CD4-positive, alpha-beta T cell treated with Interleukin-1 beta for 1 hour (primary cell): ENCODE measurements at places on chromosomes 11 and 22.

DNA sequence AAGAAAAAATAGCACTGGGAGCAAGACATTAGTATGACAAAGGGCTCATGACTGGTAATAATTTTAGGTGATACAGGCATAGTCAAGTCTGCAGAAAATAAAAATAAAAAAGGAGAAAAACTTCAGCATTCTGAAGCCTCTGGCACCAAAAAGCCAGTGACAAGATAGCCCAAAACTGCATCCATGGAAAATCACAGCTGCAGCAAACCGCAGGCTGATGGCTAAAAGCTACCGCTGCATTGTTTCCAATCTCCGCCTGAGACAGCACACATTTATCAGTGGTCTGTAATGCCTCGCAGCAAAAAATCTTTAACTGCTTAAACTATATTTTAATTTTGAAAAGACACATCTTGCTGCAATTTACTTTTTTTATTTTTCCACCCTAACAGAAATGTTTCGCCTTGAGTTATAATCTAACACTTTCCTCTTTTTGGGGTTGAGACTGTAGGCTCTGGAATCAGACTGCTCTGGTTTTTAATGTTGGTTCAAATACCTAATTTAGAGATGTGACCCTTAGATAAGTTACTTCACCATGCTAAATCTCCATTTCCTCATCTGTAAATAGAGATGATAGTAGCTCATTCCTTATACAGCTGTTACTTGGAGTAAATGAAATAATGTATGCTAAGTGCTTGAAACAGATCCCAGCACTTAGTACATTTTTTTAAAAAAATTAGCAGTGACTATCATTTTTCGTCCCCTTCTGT, 42.0 kb upstream of the FIBIN start:
- no peak for DNase-seq

DNA sequence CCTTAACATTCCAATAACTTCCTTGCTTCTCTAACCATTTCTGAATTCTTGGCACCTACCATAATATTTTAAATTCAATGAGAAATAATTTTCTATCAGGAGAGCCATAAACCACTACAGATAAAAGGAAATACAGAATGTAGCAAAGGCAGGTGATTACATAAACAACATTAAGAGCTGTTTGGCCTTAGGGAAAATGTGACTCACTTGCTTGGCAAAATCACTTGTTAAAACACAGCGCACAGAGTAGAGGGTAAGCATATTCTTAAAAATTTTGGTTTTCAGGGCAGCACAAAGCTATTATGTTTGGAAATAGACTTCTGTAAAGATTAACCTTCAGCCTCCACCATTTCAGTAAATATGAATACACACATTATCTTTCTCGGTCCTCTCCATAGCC, 26.4 kb downstream of the IZUMO1R start:
- no peak for DNase-seq

GRCh38 chr11:121488641-121489040, 35.9 kb upstream of the SORL1-AS1 start:
- no peak for DNase-seq

DNA sequence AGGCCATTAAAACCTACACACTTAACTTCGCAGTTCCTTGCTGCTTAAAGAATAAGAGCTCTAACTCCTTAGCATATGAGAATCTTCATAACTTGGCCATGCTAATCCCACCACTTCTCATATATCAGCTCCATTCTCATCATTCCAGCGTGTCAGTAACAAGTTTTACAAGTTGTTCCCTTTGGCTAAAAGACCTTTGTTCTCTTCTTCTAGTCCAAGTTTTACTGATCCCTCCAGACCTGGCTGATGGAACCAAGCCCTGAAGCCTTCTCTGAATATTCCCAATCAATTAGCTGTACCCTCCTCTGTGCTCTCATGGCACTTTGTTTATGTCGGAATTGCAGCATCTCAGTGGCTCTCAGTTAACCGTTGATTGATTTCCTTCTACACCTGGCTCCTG, 35.8 kb downstream of the GAB2 start:
- no peak for DNase-seq

- DNase-seq, result no peak
Observed at GRCh38 chr11:2963112-2963754, 28.9 kb downstream of the NAP1L4 start.

DNA sequence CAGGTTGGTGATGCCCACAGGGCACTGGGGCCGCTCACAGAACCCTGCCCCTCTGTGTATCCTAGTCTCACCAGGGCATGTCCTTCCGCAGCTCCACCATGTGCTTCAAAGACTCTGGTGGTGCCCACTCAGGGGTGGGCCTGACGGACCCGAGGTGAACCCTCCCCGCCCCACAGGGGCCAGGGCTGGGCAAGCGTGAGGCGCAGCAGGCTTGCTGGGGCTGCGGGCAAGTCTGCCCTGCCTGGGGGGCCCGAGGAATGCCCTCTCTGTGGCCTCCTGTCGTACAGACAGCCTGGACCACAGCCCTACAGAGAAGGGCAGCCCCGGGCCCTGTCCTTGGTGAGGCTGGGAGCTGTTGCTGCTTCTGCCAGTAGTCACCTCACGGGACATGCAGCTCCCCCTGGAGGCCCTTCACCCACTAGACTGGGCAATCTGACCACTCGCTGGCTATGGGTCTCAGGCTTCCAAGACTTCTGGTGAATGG, 40.2 kb downstream of the TBX1 start:
- DNase-seq, result no peak

GRCh38 chr11:10400856-10401255, 54.2 kb upstream of the AMPD3 start:
- no peak for DNase-seq

DNA sequence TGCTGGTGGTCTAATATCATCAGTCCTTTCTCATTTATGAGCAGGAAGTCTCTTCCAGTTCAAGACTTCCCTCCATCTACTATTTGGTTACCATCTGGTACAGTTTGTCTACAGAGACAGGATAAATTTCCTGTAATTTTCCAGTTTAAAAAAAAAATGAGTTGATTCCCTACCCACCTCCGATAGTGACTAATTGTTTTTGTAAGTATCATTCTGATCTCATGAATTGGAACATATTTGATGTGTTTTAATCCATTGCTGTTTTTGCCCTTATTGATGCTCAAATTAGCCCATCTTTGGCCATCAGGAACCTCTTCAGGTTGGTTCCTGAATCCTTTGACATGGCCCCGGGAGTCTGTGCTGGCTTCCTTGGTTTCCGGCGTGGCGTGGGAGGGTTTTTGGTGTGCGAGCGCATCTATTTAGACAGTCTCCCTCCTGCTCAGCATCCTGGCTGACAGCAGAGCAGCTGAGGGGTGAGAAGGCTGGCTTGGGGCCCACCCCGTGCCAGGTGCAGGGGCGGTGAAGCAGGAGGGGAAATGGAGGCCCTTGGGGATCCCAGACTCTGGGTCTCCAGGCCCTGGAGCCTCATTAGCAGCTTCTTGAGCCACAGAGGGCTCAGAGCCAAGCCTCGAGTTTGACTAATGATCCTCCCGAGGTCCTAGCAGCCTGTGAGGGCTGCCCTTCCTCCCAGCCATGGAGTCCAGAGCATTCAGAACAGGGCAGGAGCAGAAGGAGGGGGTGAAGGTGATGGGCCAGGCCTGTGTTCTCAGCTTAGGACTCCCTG, 6.8 kb downstream of the OMP start:
- no peak for DNase-seq

DNA sequence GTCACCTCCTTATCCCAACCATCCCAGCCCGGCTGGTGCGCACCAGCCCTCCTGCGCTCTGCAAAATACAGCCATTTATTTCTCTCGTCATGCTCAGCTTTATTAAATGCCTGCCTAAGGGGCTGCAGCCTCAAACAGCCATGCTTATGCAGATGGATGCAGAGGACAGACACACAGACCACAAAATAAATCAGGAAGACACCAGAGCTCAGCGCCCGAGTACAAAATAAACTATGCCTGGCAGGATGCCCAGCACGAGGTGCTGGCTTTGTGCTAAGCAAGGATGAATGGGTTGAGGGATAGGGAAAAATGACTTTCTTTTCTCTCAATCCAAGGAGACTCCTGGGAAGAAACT, 70.5 kb downstream of the RPUSD4 start:
- no peak for DNase-seq

GRCh38 chr22:36806835-36807234, 10.0 kb downstream of the PVALB start:
- DNase-seq, result no peak

- DNase-seq, result no peak
Observed at GRCh38 chr11:24623121-24623520, 126.3 kb downstream of the LUZP2 start.

DNA sequence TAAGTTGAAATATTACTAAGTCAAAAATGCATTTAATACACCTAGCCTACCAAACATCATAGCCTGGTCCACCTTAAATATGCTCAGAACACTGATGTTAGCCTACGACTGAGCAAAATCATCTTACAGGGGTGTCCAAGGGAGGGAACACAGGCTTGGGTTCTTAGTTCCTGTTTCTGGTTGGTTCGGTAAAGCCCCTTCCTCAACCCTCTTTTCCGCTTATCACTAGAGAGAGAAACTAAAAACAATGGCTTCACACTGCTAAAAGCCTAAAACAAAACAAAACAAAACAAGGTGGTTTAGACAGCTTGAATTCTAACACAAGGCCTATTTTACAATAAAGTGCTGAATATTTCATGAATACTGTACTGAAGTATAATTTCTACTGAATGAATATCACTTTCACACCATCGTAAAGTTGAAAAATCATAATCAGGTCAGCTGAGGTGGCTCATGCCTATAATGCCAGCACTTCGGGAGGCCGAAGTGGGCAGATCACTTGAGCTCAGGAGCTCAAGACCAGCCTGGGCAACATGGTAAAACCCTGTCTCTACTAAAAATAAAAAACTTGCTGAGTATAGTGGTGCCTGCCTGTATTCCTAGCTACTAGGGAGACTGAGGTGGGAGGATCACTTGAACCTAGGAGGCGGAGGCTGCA, 118.0 kb downstream of the SIK3 start:
- DNase-seq, result peak; percentile 19

DNA sequence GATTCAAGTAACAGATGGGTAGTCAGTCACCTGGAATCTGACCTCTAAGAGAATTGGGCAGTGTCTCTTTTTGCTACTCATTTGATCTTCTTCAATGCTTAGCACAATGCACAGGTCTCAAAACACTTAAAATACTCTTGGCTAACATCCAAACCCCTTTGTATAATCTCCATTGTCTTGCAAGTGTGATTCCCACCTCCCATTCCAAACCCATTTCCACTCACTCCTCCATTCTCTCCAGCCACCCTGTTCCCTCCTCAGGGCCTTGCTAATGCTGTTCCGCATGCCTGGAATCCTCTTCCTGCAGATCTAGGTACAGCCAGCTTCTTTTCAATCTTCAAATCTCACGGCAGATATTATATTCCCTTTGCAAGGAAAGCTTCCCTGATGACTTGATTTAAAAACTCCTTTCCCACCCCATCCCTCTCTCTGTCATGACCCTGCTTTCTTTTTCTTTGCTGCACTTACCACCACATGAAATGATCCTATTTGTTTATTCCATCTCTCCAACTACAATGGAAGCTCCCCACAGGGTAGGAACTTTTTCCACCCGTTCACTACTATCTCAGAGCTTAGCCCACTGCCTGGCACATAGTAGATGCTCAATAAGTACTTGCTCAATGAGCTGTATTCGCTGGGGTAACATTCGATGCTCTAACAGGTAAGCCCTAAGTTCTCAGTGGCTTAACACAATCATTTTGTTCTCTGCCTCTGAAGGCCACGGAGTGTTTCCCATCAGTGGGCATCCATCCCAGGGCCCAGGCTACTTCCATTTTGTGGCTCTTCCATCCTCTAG, 121.7 kb downstream of the MN1 start:
- DNase-seq, result no peak

DNA sequence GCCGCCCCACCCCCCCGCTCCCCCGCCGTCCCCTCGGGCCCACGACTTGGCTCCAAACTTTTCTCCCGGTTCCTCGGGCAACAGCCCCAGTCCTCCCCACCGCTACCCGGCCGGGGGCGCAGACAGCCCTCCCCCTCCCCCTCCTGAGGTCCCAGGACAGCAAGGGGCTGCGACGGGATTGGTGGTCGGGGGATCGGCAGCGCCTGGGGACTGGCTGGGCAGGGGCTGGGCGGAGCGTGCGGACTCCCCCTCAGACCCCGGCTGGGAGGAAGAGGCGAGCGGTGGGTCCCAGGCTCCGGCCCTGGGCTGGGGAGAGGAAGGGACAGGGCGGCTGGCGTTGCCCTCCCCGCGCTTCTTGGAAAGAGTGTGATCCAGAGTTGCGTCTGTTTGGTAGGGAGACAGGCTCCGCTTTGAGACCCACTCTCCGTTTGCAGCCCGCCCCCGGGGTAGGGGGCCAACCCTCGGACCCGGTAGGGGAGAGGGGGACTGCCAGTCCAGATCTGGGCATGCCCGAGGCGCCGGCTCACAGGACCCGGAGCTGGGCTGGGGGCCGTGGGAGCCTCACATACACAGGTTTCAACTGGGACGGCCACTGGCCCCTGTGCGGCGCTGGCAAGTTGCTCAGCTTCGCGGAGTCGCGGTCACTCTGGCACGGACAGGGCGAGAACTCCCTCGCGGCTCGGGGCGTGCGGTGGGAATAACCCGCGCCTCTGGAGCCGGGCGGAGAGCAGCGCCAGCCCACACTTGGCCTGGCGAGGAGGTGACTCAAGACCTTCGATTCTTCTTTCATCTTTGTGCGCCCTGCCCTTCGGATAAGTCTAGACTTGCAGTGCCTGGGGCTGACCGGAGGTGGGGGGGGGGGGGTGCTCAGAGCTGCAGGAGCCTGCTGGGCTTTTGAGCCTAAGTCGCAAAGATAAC, 999 bp downstream of the TSKU start:
- no peak for DNase-seq

DNA sequence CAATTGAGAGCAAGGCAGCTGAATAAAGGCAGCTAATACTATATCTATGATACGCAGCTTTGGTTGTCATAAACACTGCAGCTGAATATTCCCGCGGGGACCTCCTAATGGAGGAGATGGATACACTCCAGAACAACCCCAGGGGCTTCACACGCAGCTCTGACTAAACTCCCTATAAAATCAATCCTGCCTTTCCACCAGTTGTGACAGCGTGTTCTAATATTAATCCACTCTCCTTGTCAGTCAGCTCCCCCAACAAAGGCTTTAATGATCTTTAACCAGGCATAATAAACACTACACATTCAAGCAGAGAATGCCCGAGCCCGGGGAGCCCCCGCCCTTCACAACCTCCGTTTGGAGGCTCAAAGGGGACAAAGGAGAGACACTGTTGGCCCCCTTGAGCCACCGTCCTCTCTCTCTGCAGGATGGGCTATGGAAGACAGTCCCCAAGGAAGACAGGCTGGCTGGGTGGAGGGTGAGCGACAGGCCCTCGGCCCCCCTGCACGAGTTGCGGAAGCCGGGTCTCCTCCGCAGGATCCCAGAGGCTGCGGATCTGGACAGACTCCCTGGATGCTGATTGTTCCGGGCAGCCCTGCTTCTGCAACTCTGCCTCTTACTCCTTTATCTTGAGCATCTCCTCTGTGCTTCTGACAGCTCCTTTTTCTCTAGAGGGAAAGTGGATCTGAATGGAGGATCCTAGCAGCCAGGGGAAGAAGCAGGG, 565.2 kb downstream of the BUD13 start:
- no peak for DNase-seq

GRCh38 chr11:17740649-17741235, 6.2 kb downstream of the KCNC1 start:
- DNase-seq, result no peak

- DNase-seq, result no peak
Observed at GRCh38 chr22:50481045-50481439, 301 bp upstream of the ADM2 start.
